ENCODE measurements at places on chromosomes 2 and 18.
A peak's percentile ranks its signal among the peaks of the same experiment; 100 is the strongest.

DNA sequence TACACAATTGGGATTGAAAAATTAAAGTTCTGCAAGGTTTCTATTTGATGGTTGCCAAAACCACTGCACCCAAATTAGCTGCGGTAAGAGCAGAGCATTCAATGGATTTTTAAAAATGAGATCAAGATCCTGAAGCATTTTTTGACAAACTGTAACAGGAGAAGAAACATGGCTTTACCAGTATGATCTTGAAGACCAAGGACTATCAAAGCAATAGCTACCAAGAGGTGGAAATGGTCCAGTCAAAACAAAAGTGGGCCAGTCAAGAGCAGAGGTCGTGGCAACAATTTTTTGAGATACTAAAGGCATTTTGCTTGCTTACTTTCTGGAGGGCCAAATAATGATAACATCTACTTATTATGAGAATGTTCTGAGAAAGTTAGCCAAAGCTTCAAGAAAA, 186.8 kb downstream of the RDH14 start:
- DNase-seq, result no peak

DNA sequence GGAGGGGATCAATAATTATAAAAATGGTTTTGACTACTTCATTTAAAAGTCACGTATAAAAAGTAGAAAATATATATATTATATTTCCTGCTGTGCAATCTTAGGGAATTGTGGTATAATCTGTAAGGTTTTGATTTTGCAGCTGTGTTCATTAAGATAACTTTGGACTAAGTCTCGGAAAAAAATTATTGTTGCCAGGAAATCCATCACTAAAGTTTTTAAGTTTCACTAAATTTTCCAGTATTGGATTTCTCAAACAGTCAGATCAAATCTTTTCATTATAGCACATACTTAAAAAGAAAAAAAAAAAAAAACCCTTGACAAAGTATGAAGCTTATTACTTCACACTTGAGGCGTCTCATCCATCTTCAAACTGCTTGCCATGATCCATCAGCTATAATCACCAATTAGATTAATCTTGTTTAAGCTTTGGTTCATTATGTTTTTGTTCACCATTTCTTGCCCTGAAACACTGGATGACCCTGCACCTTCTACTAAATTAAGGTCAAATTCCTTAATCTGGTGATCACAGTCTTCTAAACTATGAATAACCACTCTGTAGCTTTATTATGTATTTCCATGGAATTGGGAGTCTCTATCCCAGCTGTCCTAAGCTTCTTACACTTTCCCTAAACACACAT, 326.6 kb upstream of the COL3A1 start:
- no peak for DNase-seq

DNA sequence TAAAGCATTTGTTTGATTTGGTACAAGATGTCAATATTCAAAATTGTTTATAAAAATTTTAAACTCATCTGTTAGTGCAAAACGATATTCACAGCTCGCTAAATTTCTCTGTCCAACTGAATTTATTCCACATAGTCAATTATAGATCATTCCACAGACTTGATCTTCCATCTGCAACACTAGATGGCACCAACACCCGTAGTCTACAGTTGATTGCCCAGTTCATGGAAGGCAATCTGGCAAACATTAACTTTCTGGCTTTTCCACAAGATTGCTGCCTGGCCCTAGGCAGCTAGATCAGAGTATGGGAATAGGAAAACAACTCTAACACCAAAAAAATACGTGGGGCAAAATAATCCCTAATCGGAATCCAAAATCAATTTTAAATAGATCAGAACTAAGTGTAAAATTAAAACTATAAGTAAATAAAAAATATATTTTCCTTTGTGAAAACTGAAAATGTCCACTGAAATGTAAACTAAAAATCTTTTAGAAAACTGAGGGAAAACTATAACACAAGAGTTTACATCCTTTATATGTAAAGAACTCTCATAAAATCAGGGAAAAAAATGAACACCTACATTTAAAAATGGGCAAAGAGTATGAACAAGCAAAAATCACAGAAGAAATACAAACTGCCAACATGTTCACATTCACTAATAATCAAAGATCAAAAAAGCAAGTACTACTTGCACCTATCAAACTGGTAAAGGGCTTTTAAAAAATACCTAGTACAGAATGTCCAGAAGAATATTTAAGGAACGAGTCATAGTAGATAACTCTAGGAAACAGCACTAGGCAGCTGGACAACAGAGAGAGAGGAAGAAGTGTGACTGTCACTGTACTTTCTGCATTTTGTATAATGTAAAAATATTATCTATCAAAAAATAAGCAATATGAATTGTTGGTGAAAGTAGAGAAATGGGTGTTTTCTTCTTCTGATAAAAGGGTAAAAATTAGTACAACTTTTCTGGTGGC, 35.0 kb downstream of the RTN4 start:
- DNase-seq, result peak; percentile 69

DNA sequence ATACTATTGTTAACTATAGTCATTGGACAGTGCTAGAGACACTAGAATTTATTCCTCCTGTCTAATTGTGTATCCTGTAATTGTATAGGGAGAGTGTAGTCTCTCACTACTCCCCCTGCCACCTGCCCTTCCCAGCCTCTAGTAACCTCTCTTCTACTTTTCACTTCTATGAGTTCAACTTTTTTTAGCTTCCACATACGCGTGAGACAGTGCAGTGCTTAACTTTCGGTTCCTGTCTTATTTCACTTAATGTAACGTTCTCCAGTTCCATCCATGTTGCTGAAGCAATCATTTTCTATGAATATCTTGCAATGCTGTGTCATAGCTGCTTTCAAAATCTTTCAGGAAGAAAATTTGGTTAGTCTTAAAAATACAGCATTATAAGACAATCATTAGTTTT, 22.8 kb upstream of the RUFY4 start:
- DNase-seq, result no peak

- DNase-seq, result no peak
Measured at GRCh38 chr2:199848389-199849130, 2.4 kb downstream of the FTCDNL1 start.

- no peak for DNase-seq
Measured at GRCh38 chr2:207315131-207315530, 149.4 kb upstream of the KLF7 start.

DNA sequence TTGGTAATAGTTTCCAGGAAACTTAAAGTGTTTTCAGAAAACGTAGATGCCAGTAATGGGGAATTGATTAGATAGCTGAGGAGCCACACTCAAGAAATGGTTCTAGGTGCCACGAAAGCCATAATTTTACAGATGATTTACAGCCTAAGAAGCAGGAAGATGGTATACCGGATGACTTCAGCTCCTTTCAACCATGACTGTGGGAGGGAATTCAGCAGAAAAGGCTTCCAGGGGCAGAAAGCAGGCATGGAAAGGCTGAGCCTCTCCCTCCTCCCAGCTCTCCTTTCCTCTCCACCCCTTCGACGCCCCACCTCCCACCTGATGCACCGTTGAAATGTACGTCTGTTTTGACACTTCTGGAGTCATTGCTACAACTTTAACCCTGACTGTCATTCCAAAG, 68.6 kb upstream of the SMIM21 start:
- no peak for DNase-seq

- DNase-seq, result no peak
Measured at GRCh38 chr18:6222271-6222670, 192.4 kb downstream of the L3MBTL4 start.

DNA sequence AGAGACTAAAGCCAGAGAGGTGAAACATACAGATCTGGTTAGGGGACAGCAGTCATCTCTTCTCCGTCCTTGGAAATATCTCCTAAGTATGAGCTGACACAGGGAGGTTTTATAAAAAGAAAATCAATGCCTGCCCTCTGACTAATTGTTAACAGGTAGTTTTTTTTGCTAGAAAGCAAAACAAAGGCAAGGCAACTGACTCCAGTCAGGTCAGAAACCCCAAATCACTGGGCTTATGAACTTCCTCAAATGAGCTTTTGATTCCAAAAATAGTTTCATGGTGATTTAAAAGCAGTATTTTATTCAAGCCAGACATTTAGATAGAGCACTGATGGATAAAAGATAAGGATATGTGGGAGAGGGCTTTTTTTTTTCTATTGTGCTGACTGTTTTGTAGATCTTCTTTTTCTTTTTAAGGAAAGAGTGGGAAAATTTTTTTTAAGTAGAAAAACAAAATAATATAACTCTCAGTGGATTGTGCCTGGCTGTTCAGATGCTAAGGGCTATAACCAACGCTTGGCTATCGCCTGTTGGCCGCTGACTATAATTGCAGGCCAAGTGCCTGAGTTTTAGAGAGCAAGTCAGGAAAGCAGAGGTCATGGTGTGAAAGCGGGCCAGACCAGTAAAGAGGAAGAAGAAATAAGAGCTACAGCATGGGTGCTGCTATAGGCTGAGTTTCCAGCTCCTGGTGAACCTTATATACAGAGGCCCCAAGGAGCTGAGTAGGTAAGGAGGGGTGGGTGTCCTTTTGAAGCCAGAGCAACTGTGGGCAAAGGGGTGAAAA, 44.9 kb downstream of the MRPL35 start:
- no peak for DNase-seq

- DNase-seq, result no peak
Measured at GRCh38 chr2:69007603-69008002, 5.4 kb upstream of the ANTXR1 start.

DNA sequence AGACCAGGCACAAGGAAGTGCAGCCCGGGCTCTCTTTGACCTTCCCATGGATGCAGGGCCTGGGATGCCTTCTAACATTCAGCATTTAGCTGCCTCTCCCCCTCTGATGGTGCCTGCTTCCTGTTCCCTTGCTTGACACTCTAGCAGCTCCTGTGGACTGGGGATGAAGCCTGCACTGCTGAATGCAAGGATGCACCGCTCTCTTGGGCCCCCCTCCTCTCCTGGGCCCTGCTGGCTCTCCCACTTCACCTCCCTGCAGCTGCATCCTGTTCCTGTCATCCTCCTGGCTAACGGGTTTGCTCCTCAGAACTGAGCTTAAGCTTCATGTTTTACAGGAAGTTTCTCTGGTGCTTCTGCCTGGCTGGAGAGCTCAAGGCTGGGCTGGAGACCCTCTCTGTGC, 254.1 kb downstream of the TSN start:
- DNase-seq, result no peak

- peak; percentile 14 for DNase-seq
Measured at GRCh38 chr18:13831864-13832508, 8.0 kb downstream of the MC5R start.

- DNase-seq, result peak; percentile 34
Measured at GRCh38 chr2:230564805-230565779, 147.6 kb upstream of the CAB39 start.

GRCh38 chr18:59051470-59052165, 88.1 kb upstream of the SEC11C start:
- no peak for DNase-seq

- DNase-seq, result peak; percentile 92
Measured at GRCh38 chr18:27136208-27136535, 48.9 kb downstream of the CHST9 start.

Measured in H4 (cell line).